ENCODE measurements at places on chromosomes 16 and 17. TPM values are rescaled to one million over a fixed set of nuclear protein-coding genes. Genes with fewer than 3 reads are reported as not detected.

Gene GNG13
- not detected for total RNA-seq

Gene E4F1
- total RNA-seq: 20.8 TPM

Gene HIGD1B
- total RNA-seq: not detected

Gene B3GNT9
- 6.3 TPM for total RNA-seq

Gene IGFALS
- not detected for total RNA-seq

Gene MEIOB
- total RNA-seq: not detected

Gene GRIN2C
- under 0.01 TPM for total RNA-seq

Gene SALL1
- total RNA-seq: under 0.01 TPM

Gene FDXR
- 12.9 TPM for total RNA-seq

Gene SMIM36
- not detected for total RNA-seq

Gene SMIM22
- total RNA-seq: not detected

Gene CETP
- total RNA-seq: 10.5 TPM

Gene SLC16A11
- 0.22 TPM for total RNA-seq

Gene ABCC12
- total RNA-seq: not detected

Gene GRAPL
- total RNA-seq: 108 TPM

Gene FBXL16
- under 0.01 TPM for total RNA-seq
